ENCODE measurements at places on chromosomes 6 and 20. TPM values are rescaled to one million over a fixed set of nuclear protein-coding genes. Genes with fewer than 3 reads are reported as not detected.

The RIPOR3 gene
- 0.22 TPM for total RNA-seq

The BMP7 gene
- not detected for total RNA-seq

The OPRM1 gene
- total RNA-seq = not detected

The ANKRD66 gene
- total RNA-seq = not detected

The TCP11 gene
- total RNA-seq = 1.6 TPM

The SYNDIG1 gene
- total RNA-seq = not detected

The WFDC10B gene
- not detected for total RNA-seq

The ARHGAP18 gene
- total RNA-seq = 11.0 TPM

The SOD2 gene
- total RNA-seq = 38.7 TPM

The LIME1 gene
- 2.4 TPM for total RNA-seq

Data from placental epithelial cell (primary cell).